Left lung (tissue), 14 donors: ENCODE measurements at places on chromosomes 3 and 15. TPM values are rescaled to one million over a fixed set of nuclear protein-coding genes. Genes with fewer than 3 reads are reported as not detected.

The MASP1 gene
- polyA plus RNA-seq, result 8.0 TPM

The RPP25 gene
- 7.0 TPM for polyA plus RNA-seq

The CLEC3B gene
- 96.6 TPM for polyA plus RNA-seq

The VGLL3 gene
- polyA plus RNA-seq, result 20.8 TPM

The TMC3 gene
- 0.14 TPM for polyA plus RNA-seq

The NMB gene
- polyA plus RNA-seq, result 10.2 TPM

The SNTN gene
- polyA plus RNA-seq, result 3.6 TPM

The CLDN16 gene
- polyA plus RNA-seq, result 0.30 TPM

The TEX55 gene
- not detected for polyA plus RNA-seq

The KBTBD13 gene
- 0.61 TPM for polyA plus RNA-seq

The GP9 gene
- 2.3 TPM for polyA plus RNA-seq

The GADL1 gene
- 0.96 TPM for polyA plus RNA-seq

The SCAP gene
- polyA plus RNA-seq, result 67.2 TPM

The DCP1A gene
- 31.6 TPM for polyA plus RNA-seq

The GPR27 gene
- polyA plus RNA-seq, result 2.5 TPM

The CPLX3 gene
- polyA plus RNA-seq, result 0.14 TPM

The IGSF11 gene
- 0.89 TPM for polyA plus RNA-seq

The SLC28A2 gene
- 0.28 TPM for polyA plus RNA-seq

The DNAH12 gene
- 10.4 TPM for polyA plus RNA-seq

The CCDC80 gene
- polyA plus RNA-seq, result 70.4 TPM

The CNTN4 gene
- polyA plus RNA-seq, result 7.9 TPM

The GHSR gene
- not detected for polyA plus RNA-seq

The NR1I2 gene
- 0.41 TPM for polyA plus RNA-seq

The ATP10A gene
- polyA plus RNA-seq, result 0.70 TPM

The GLDN gene
- polyA plus RNA-seq, result 0.20 TPM

The LMAN1L gene
- polyA plus RNA-seq, result not detected

The ALPK3 gene
- polyA plus RNA-seq, result 16.0 TPM

The CPA3 gene
- 0.24 TPM for polyA plus RNA-seq

The HDAC11 gene
- polyA plus RNA-seq, result 20.7 TPM

The HIGD1A gene
- 84.5 TPM for polyA plus RNA-seq

The CMC1 gene
- polyA plus RNA-seq, result 30.6 TPM

The APOD gene
- 4.8 TPM for polyA plus RNA-seq

The ROPN1 gene
- 0.15 TPM for polyA plus RNA-seq

The CHRD gene
- polyA plus RNA-seq, result 13.3 TPM
